Globus pallidus (tissue), 1 donor: ENCODE measurements at places on chromosomes 2 and 18.

- no peak for DNase-seq
Measured at GRCh38 chr2:68341583-68341982, 21.8 kb upstream of the CNRIP1 start.

DNA sequence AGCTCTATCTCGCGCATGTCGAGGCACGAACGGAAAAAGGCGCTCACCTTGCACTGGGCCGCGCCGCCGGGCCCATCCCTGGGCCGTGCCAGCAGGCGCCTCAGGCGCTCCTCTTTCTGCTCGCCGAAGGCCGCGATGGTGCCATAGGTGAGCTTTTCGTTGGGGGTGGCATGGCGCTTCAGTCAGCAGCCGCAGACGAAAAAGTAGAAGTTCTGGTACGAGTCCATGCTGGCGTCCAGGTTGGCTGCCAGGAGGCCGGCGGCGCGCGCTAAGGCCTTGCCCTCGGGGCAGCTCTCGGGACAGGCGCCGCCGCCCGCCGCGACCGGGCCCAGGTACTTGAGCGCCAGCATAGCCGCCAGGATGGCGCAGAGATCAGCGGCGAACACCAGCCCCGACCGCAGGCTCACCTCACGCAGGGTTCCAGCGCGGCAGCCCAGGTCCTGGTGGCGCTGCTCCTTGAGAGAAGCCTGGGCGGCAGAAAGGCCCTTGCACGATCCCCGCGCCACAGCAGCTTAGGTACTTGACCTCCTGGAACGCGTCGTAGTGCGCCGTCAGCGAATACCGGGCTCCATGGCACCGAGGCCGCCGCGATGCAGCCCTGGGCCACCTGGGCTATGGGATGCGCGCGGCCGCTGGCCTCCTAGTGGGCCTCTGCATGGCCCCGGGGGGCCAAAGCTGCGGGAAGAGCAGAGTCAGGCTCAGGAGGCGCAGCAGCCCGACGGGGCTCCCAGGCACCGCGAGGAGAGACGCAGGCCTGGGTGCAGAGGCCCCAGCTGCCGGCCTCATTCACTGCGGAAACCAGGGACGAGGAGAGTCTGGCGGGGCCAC is 12.8 kb downstream of the ALPG start:
- no peak for DNase-seq

DNA sequence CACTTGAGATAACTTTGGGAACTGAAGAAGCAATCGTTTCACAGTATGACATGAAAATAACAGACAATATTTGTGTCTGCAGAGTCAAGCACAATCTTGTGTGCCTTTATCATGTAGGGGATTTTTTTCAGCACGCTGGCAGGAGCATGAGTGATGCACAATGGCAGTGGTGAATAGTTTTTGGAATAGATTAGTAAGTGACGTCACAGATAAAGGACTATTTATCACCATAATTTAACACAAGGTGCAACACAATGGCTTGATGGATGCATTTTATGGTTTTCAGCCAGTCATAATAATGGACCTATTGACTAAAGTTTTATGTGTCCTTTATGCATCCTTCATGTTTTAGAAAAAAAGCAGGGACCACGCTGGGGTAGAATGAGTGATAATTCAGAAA is 559.8 kb upstream of the FANCL start:
- no peak for DNase-seq

DNA sequence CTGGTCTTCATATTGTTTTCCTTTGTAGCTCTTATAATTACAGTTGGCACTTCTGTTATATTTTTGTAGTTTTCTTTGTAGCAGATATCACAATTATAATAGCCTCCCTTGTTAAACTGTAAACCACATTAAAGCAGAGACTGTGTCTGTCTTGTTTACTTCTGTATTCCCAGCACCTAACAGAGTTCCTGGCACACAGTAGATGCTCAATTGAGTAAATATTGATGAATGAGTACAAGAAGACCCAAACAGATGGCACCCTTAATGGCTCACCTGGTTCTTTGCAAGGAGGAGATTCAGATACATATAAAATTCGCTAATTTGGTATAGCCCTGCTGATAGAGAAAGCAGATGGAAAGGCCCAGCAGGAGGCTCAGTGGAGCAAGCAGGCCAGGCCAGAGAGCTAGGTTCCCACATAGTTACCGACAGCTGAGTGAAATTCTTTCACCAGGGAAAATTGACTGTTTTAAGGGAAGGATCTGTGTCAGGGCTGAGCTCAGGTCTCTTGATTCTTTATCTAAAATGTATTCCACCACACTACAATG is 120.1 kb downstream of the NUP35 start:
- DNase-seq: no peak

- DNase-seq: no peak
Measured at GRCh38 chr18:70998490-70998889, 709.6 kb downstream of the SOCS6 start.

DNA sequence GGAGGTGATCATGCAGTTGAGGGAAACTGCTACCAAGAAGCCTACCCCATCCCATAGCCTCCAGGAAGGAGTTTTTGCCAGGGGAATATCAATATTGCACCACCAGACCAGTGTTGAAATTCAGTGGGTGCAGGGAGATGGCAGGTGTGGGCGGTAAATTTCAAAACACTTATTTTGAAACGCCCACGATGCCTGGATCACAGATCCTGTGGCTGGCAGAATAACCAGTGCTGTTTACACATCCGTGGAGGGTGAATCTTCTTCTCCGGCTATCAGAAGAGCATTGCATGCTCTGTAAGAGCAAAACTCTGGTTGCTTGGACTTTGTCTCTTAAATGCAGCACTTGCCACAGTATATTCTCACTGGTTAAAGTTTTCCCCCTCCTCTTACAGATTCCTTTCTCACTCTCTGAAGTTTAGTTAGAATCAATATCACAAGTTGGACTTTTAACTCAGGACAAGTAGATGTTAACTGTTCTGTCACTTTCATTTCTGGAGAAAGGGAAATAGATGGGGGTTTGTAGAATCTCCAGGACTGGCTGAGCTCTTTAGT is 70.5 kb upstream of the ZCCHC2 start:
- DNase-seq: no peak

- DNase-seq: no peak
Measured at GRCh38 chr18:78595453-78595852, 384.2 kb upstream of the SALL3 start.

DNA sequence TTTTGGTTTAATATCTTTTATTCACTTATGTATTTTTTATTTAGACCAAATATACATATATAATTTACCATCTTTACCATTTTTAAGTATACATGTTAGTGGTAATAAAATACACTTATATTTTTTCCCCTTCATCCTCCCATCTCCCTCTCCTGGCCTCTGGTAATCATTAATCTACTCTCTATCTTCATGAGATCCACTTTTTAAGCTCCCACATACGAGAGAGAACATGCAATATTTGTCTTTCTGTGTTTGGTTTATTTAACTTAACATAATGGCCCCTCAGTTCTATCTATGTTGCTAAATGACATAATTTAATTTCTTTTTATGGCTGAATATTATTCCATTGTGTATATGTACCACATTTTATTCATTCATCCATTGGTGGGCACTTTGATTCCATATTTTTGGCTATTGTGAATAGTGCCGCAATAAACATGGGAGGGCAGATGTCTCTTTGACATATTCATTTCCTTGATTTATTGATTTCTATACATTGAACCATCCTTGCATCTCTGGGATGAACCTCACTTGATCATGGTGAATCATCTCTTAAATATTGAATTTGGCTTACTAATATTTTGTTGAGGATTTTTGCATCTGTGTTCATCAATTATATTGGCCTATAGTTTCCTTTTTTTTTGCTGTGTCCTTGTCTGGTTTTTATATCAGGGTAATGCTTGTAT is 41.5 kb upstream of the MEP1B start:
- DNase-seq: no peak

GRCh38 chr18:29780816-29781215 is 1261.7 kb downstream of the DSC3 start:
- no peak for DNase-seq

GRCh38 chr2:190451561-190452176 is 43.5 kb downstream of the MFSD6 start:
- no peak for DNase-seq

DNA sequence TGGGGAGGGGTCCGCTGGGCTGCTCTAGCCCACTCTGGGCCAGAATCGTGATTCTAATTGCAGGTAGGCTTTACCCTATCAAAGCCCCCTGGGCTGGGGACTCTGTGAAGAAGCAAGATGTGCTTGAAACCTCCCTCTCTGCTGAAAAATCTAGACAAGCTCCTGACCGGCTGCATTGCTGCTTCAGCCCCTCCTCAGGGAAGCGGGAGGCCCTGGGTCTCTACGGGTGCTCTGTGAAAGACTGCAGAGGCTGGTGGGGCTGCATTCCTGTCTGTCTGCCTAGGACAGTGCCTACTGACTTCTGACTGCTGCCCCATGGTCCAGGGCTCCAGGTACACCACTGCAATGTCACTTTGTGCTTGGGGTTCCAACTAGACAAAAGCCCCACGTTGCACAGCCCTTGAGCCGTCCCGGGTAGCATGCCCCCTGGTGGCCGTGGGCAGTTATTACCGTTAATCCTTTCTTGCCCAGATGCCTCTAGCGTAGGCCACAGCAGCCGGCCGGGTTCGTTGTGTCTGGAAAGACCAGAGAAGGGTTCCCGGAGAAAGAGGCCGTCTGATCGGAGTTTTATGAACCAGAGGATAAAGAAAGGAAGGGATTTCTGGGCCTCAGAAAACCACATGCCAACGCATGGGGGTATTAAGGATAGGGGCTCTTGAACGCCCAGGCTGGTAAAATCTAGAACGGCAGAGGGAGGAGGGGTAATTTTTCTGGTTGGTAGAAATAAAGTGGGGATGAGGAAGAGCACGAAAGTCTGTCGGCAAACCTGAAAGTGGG is 15.9 kb upstream of the C1QL2 start:
- DNase-seq: no peak

- DNase-seq: no peak
Measured at GRCh38 chr18:22344908-22345670, 72.6 kb downstream of the CTAGE1 start.

DNA sequence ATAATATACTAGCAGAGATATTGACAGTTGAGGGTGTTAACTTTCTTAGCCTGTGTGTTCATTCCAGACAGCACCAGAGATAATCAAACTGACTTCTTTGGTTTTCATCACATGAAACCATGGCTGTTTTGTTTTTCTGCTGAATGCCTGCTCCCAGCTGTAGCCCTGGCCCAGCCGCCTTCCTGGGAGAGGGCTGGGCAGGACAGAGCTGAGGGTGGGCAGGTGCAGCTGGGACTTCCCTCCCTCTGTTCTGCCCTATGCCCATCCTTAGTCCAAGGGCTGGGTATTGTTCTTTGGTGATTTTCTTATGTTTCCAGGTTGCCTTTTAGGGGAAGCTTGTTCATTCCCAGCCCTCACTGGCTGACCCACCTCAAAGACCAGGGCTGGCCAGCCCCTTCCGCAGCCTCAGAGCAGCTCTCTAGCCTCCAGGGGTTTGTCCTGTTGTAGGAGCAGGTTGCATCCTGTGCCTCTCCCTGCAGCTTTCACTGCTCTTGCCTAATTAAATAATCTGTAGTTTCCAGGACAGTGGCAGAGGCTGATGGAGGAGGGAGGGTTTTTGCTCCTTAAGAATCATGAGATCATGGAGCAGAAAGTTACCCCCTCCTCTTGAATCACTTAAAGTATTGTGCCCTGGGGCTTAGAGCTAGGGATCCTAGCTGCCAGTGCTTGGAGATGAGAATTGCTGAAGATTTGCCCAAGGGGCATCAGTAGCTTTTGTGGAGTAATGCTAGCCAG is 61.4 kb downstream of the MTCL1 start:
- DNase-seq: no peak

GRCh38 chr2:144310484-144310883 is 209.4 kb downstream of the ZEB2 start:
- no peak for DNase-seq

DNA sequence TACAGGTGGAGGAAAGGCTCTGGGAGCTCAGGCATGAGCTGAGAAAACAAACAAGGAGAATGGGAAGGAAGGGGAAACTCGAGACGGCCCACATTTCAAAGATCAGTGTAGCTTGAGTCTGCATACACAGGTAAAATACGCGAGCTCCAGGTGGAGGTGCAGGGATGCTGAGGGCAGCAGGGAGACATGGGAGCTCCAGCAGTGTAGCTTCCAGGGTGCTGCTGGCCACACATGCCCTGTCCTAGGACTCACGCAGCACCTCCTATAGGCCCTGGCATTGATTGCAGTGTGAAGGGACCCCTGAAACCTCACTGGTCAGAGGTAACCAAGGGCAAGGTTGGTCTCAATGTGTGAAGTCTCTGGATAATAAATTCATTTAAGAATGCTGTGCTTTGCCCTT is 362.8 kb upstream of the HS6ST1 start:
- no peak for DNase-seq

DNA sequence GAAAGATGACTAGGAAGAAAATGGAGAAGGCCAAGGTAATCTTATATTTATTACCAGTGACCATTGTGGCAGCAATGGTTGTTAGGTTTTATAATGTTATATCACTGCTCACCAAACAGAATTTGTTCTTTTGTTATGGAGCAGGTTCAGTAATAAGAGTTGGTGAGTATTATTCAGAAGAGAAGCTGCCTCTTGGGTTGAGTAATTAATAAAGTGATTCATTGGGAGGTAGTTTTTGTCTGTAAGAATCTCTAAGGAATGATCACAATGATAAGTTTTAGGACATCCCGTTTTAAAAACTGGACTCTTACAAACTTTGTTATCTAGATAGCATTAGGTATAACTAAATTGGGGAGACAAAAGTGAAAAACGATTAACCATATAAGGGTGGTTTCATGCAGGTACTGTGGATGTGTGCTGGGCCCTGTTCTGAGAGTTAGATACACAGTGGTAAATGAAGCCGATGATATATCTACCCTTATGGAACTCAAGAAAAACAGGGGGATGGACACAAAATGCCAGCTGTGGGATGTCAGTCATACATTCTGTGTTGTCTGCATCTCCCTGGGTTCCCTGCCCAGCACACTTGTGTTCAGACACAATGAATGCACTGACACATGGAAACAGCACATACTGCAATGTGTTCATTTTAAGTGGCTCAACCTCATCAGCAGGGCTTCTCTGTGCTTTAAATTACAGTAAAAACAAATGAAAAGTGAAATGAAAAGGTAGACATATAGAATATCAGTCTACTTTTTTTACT is 7.5 kb downstream of the MAP4K4 start:
- DNase-seq: no peak

GRCh38 chr18:10064267-10064666 is 150.5 kb downstream of the VAPA start:
- DNase-seq: no peak

- no peak for DNase-seq
Measured at GRCh38 chr2:3269425-3270094, 108.1 kb downstream of the EIPR1 start.
